ENCODE measurements at places on chromosomes 16 and 17.
A peak's percentile ranks its signal among the peaks of the same experiment; 100 is the strongest.

DNA sequence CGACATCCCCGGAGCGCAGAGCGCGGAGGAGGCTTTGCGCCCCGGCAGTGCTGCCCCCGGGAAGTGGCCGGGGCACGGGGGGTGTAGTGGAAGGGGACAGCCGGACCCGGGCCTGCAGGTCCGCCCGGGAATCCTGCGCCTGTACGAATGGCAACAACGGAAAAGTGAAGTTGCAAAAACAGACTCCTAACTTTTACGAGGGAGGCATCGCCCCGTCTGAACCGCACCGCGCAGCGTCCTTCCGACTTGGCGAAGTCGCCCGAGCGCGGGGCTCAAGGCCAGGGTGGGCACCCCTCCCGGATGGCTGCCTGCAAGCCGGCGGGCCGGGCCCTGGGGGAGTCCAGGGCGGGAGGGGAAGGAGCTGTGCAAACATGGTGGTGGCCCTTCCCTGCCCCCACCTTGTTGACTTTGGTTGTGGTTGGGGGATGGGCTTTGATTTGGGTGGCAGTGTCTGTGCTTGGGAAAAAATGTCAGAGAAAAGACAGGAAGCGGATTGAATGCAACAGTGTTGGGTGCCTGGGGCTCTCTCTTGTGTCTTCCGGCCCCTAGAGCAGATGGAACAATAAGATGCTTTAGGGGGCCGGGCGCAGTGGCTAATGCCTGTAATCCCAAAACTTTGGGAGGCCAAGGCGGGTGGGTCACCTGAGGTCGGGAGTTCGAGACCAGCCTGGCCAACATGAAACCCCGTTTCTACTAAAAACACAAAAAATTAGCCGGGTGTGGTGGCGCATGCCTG lies 675 bp downstream of the RNF213 start:
- peak; percentile 56 for DNase-seq

DNA sequence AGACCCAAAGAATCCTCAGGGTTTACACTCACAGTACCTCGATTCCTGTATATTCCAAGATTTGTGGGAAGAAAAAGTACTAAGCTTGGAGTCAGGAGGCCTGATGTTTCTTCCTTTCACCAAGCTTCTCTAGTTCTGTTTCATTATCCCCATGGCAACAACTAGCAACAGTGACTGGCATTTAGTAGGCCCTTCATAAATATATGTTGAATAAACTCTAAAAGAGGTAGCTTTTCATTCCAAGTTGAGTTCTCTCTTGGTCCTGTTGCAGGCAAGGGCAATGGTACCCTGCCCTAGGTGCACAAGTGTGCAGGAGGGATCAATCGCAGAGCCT lies 527 bp upstream of the UBE2Z start:
- peak; percentile 24 for DNase-seq

GRCh38 chr16:621526-622105 lies 9.2 kb upstream of the WFIKKN1 start:
- no peak for DNase-seq

DNA sequence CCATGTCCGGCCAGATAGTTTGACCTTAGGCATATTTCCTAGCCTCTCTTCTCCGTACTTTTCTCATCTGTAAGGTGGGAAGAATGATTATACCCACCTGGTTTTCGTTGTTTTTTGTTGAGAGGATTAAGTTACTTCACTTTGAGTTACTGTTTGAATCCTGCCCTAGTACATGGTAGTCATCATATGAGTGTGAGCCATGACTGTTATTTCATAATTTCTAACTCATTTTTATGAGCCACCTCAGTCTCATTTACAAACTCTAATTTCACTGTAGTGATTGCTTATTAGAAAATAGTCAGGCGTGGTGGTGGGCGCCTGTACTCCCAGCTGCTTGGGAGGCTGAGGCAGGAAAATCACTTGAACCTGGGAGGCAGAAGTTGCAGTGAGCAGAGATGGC lies 45.1 kb downstream of the YPEL2 start:
- DNase-seq: no peak

DNA sequence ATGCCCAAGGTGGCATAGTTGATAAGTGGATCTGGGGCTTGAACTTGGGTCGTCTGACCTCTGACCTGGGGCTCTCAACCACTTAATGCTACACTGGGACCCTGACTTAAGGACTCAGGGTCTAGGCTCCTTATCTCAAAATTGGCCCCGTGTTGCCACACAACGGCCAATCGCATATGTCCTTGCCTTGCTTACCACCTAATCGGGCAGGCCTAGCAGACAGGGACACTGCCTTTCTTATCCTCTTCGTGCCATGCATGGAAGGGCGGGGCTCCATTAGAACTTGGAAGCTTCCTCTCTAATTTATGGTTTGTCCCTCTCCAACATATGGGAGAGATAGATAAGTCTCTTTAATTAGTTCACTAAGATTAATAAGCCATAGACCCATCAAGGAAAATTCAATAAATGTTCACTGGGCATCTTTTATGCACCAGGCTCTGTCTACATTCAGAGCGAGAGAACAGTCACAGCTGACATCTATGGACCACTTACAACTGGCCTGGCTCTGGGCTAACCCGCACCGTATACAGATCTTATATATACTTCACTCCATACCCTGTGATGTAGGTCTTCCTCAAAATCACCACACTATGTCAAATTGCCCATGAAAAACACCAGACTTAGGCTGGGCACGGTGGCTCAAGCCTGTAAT lies 35.1 kb downstream of the CDH1 start:
- no peak for DNase-seq

DNA sequence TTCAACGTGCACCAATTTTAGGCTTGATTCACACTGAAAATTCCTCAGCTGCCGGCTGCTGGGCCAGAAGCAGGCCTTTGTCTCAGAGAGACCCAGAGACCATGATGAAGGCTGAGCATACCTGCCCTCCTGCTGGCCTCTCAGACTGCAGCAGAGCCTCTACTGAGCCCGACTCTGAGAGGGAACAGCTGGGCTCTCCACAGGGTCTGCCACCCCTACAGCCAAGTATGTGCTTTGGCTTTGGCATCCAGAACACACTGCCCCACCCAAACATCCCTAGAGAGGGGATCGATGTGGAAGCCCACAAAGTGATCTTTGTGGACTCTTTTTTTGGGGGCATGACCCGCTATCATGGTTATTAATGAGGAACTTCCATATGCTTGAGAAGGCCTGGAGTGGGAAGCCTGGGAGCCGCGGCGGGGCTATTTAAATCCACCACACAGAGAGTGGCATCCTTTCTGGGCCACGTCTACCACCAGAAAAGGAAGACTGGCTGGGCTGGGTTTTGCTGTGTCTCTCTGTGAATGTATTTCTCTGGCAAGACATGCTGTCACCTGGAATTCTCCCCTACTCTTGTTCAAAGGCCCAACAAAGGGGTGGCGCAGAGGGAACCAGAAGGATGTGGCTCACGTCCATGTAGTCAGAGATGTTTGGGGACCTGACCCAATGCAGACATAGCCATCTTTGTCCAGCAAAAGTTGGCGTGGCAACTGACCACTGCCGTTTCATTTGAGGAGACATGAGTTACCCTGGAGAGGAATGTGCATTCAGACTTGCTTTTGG lies 69.3 kb downstream of the GNAO1 start:
- no peak for DNase-seq

DNA sequence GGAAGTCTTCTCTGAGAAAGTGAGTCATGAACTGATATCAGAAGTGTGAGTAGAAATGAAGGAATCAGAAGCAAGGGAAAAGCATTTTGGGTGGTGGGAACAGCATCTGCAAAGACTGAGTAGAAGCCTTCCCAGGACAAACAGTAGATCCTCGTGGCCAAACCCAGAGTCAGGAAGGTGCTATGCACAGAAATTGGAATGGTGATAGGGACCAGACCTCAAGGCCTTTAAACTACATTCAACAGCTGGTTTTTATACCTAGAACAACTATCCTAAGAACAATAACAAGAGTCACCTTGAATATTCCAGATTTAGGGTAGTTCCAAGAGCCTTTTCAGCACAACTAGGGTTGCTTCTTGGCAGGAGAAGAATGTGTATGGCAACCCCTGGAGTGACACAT lies 15.3 kb downstream of the ABAT start:
- DNase-seq: no peak

- no peak for DNase-seq
These were observed 772 bp upstream of the NUP93 start for GRCh38 chr16:56728980-56729734.

GRCh38 chr17:30000755-30001257 lies 59.4 kb downstream of the EFCAB5 start:
- DNase-seq: no peak

GRCh38 chr16:3599922-3600321 lies 11.5 kb downstream of the SLX4 start:
- DNase-seq: no peak

GRCh38 chr16:48963901-48964615 lies 317.6 kb downstream of the CBLN1 start:
- no peak for DNase-seq

- DNase-seq: no peak
These were observed 87.6 kb downstream of the CFDP1 start for GRCh38 chr16:75345711-75346110.

DNA sequence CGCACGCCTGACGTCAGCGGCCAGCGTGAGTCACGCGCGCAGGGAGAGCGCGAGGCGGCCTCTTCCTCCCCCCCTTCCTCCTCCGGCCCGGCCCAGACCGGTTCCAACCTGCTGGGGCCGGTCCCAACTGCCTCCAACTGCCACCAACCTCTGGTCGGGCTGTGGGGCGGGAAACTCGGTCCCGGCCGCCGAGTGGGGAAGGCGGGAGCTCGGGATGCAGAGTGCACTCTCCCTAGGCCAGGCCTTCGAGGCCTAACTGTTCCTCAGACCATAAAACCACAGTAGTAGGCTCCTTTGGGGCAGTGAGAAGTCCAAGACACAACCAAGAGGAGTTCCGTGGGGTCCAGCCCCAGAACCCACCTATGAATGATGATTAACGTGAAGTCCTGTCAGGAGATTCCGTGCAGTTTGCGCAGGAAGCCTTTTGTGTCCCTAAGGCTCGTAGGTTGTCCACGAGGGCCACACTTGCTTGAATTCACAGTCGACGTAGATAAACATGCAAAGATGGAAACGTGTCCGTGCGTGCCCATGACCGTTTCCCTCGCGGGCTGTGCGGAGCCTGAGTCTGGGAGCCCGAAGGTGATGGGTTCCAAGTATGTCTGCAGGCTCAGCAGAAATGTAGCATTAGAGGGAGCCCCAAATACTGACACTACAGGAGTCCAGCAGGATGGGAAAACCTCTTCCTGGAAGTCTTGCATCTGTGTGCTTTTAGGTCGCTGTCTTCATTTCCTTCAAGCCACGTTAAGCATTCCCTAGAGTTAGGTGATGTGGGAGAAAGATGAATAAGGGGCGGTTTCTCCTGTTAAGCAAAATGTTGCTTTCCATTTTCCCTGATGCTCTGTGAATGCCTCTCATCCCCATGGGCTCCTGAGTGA lies 647 bp downstream of the UNK start:
- peak; percentile 93 for DNase-seq

- no peak for DNase-seq
These were observed 50.7 kb downstream of the TANGO6 start for GRCh38 chr16:68893710-68894705.

DNA sequence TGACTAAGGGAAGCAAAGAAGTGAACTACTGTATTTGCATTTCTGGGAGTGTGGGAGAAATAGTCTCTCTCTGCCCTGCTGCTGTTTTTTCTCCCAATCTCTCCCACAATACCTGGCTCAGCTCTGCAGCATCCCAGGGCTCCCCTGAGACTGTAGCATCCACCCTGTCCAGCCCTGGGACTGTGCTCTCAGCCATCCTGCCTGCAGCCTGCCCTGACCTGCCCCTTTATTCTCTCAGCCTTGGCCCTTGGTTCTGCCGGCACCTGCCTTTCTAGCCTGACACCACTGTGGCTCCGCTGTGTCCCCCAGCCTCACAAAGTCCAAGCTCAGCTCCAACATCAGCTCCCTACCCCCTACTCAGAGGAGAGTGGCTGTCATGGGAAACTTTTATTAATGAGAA lies 1.9 kb downstream of the PDILT start:
- no peak for DNase-seq

GRCh38 chr16:2698103-2698870 lies 16.0 kb downstream of the KCTD5 start:
- no peak for DNase-seq

DNA sequence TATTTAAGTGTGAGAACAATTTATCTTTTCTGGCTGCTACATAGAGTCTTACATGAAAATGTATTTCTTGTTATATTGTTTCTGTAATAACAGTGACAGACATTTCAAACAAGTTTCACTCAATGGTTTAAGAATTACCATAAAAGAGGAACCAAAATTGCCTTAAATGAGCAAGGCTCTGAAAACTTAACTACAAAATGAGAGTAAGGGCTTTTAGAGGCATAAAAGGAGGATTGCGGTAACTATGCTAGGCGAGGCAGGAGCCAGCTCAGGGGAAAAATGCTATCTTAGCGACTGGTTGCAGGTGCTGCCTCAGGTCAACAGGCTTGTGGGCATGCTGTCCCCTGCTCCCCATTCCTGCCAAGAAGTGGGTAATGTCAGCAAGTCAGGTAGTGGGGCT lies 81.7 kb upstream of the MSI2 start:
- no peak for DNase-seq

DNA sequence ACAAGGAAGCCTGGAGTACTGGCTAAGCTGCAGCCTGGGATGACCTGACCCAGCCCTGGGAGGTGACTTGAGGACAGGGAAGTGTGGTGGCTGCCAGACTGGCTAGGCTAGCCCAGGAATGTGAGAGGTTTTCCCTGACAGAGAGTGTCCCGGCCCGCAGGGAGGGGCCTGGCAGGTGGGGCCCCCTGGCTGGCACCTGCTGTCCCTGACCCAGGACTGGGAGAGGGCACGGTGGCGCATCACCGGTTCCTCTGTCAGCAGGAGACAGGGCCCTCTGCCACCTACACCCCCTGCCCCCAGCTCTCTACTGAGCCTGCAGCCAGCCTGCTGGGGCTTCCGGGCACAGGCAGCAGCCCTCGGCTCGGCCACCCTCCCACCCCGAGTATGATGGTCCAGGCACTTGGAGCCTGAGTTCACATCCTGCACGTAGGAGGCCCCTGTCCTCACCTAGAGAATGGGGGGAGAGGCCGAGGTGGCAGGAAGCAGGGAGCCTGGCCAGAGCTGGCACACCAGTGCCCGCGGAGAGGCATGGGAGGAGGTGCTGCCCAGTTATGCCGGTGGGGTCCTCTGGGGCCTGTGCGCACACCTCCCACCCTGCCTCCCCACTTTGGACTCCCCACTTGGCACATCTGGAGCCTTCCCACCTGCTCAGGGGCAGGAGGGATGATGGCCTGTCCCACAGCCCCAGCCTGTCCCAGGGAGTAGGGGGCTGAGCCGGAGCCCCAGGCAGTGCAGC lies 528 bp downstream of the PRSS27 start:
- no peak for DNase-seq

Data from NCI-H1436 (cell line).